T-helper 9 cell (primary cell): ENCODE measurements at places on chromosomes 4 and X.
A peak's percentile ranks its signal among the peaks of the same experiment; 100 is the strongest.

GRCh38 chrX:100477958-100478357 lies 67.9 kb upstream of the PCDH19 start:
- DNase-seq, result no peak

GRCh38 chr4:152825336-152825735 lies 45.6 kb downstream of the ARFIP1 start:
- DNase-seq, result no peak

DNA sequence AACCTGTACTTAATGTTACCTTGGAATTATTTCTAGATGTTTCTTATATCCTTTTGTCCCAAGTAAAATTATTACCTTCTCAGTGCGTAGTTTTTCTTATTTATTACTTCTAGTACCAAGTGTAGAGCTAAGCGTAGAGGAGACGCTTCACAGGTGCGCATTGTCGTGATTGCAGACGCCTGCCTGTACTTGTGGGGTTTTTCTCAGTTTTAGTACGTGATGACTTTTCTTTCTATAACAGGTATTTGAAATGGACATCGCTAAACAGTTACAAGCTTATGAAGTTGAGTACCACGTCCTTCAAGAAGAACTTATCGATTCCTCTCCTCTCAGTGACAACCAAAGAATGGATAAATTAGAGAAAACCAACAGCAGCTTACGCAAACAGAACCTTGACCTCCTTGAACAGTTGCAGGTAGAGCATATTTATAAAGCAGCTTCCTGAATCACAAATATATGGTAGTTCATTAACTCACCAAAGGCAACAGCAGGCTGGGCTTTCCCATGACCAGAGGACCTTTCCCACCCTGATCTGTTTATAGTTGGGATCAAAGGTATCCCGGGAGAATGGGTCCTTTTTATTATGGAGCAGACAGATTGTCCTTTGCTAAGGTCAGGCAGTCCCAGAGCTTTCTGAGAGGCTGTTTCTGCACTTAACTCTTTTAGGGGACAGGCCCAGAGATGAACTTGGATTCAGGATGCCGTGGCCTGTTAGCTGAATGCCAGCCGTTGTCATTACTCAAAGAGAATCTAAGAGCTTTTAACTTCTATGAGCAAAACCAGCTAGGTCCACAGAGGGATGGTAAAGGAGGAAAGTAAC lies 172.9 kb downstream of the PTTG2 start:
- DNase-seq, result no peak

- DNase-seq, result no peak
Measured at GRCh38 chr4:154389148-154389547, 102.5 kb downstream of the DCHS2 start.

DNA sequence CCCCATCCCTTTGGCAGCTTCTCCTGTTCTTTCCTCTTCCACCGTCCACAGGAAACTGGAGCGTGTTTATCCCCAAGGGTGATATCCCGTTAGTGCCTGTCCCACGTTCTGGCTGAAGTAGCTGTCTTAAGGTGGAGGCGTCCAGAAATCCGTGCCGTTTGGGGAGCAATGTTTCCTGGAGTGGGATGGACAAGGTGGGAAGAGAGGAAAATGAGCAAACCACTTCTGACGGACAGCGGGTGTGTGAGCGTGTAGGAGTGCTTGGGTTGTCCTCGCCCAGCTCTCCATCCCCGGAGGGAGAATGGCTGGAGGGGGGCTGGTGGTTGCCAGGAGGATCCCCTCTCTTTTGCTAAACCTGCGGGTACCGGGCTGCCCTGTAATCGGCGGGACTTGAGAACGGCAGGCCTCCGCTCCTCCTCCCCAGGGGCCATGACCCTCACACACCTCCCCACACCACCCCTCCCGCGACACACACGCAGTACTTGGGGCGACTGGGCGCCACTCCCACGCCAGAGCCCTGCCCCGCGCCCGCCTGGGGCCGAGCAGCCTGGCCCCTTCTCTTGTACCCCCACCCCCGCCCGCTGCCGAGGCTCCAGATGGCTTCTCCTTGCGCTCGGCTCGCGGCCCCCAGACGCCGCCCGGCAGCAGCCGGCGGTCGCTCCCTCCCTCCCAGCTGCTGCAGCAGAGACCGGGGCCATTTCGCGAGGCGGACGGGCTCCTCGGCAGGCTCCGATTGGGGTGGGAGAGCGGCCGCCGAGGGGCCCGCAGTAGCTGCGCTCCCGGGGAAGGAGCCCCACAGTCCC lies 13.9 kb upstream of the PRDM8 start:
- DNase-seq, result peak; percentile 28

- DNase-seq, result no peak
Measured at GRCh38 chr4:105170711-105171110, 24.0 kb downstream of the TET2 start.

DNA sequence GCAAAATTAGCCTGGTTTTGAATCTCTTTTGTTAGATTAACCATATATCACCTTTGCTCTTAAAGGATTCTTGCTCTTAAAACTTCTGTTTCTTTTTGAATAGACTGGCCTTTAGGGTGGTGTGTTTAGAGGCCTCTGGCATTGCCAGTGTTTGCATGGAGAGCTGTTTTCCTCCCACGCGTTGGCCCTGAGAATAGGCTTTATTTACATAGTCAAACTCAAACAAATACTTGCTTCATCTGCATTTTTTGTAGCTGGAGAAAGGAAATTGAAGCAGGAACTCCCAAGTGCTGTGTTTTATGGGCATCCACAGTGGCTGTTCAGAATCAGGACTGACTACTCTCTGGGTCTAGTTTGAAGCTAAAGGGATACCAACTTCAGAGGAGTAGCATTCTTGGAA lies 2.7 kb downstream of the SHROOM2 start:
- no peak for DNase-seq

GRCh38 chr4:16032396-16032770 lies 51.4 kb downstream of the PROM1 start:
- no peak for DNase-seq

GRCh38 chr4:25535278-25535677 lies 120.4 kb upstream of the SLC34A2 start:
- DNase-seq, result no peak

- DNase-seq, result no peak
Measured at GRCh38 chr4:155042014-155042413, 166.4 kb upstream of the NPY2R start.

DNA sequence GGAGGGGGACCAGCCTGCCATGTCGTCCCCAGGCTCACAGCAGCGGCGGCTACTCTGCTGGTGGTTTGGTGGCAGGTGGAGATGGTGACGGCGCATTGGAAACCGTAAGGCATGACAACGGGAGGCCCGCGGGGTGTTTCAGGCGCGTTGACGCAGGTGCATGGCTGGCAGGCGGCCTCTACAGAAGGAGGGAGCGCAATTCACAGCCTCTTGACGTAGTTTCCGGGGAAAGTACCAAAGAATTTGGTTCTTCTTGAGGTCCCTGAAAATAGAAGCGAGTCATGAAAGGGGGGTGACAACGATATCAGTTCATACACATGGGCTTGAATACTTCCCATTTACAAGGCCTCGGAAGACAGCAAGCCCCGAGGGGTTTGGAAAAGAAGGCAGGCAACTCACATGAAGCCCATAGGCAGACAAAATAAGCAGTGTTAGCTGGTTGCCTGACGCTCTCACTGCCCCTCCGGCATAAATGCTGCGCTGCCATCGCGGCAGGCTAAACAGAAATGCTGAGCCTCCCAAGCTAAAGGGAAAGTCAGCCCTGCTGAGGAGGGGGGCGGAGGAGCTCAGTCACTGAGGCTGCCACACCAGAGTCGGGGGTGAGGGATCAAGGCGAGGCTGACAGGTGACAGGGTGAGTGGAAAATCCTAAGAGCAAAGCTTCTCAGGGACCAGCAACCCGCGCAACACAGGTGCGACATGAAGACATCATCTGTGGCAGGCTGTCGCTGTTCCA lies 52.3 kb upstream of the PDLIM3 start:
- peak; percentile 53 for DNase-seq

DNA sequence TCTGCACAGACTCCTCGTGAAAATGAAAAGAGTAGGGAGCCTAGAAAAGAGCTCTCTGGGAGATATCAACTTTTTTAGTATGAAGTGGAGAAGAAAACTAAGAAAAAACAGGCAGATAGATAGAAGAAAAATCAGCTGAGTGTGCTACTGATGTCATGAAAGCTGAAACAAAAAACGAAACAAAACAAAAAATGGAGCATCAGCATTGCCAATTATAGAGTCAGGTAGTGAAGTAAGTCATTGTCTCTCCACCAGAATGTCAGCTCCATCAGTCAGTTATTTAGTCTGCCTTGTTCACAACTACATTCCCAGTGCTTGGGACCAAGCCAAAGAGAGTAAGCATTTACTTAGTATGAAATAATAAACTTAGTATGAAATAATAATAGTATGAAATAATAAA lies 595.1 kb downstream of the STPG2 start:
- DNase-seq, result no peak

DNA sequence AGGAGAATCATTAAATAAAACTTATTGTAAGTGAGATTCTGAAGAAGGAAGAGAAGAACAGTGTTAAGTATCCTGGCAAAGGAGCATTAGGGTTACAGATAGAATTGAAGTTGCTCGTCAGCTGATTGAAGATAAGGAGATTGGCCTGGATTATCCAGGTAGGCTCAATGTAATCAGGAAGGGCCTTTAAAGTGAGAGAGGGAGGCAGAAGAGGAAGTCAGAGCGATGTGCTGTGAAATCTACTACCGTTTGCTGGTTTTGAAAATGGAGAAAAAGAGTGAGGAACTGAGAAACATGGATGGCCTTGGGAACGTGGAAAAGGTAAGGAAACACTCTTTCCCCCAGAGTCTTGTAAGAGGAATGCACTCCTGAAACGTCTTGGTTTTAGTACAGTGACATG lies 245.7 kb downstream of the ANTXR2 start:
- no peak for DNase-seq

GRCh38 chr4:121233982-121234381 lies 69.9 kb upstream of the TNIP3 start:
- DNase-seq, result no peak

DNA sequence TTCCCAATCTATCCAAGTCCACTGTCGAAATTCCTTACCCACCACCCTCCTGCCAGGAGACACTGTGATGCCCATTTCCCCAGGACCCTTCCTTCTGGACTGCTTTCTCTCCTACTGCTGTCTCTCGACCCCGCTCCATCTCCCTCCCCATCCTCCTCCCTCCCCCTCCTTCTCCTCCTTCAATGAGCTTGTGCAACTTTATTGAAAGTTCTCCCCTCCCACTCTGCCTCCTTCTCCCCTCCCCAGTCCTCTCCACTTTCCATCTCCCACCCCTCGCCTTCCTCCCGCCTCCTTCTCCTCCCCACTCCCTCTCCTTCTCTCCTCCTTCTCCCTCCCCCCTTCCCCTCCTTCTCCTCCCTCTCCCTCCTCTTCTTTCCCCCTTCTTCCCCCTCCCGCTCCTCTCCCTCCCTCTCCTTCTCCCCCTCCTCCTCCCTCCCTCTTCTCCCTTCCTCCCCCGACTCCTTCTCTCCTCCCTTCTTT lies 116.6 kb upstream of the FAT1 start:
- no peak for DNase-seq

GRCh38 chrX:11188664-11189063 lies 77.5 kb downstream of the HCCS start:
- no peak for DNase-seq

DNA sequence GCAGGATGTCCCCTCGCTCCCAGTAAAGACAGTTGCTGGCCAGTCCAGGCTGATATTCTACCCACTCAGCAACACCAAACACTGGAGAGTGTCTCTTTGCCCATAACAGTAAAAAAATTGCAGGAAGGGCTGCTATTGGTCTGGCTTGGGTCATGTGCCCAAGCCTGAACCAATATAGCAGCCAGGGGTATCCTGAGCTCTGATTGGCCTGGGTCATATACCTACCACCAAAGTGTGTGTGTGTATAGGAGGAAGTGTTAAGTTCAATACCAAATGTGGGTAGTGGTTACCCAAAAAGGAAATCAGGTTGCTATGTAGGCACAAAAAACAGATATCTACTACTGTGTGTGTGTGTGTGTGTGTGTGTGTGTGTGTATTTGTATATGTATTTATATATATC lies 373.2 kb downstream of the BCOR start:
- DNase-seq, result no peak

DNA sequence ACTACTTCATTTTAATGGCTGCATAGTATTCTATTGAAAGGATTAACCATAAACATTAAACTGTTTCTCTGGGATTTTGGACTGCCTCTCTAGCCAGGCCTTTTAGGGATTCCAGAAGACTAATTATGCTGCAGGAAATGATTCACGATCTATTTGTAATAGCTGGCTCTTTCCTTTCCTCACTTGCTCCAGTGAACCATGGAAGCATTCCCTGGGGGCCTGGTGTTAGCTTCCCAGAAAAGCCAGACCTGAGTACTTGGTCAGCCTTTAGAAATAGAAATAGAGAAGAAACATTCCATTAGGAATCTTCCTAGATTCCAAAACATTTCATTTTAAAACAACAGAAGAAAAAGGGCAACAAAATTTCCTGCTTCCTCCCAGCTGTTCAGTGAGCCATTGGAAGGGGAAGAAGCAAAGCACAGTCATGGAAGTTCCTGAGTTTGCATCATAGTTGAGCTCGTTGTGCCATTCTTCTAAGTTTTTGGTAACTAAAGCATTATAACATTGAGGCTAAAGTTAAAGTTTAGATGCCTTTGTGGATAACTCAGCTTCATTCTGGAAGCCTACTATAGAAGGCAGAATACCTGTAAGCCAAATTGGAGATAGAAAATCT lies 83.5 kb downstream of the NPNT start:
- DNase-seq, result no peak

DNA sequence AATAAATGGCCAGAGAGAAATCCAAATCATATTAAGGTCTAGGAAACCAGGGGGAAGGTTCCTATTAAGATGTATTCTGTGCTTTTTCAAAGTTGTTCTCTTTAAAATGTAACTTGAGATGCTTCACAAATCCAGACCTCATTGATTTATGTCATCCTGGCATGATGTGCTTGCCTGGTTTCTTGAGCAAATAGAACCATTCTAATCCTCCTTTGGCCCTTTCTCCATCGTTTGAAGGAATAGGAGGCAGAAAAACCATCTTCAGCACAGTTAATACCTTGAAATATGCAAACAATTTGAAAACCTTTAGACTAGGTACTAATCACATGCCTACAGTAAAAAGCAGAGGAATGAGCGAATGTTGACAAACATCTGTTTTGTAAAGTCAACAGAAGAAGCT lies 202.2 kb upstream of the CXorf66 start:
- DNase-seq, result no peak

- no peak for DNase-seq
Measured at GRCh38 chr4:85823295-85823694, 348.3 kb downstream of the ARHGAP24 start.
